ENCODE measurements at places on chromosomes 1 and 21.
A peak's percentile ranks its signal among the peaks of the same experiment; 100 is the strongest.

- DNase-seq: no peak
These were observed 39.5 kb upstream of the RD3 start for GRCh38 chr1:211531194-211532087.

- peak; percentile 84 for DNase-seq
These were observed 69.9 kb downstream of the CACHD1 start for GRCh38 chr1:64539781-64540218.

DNA sequence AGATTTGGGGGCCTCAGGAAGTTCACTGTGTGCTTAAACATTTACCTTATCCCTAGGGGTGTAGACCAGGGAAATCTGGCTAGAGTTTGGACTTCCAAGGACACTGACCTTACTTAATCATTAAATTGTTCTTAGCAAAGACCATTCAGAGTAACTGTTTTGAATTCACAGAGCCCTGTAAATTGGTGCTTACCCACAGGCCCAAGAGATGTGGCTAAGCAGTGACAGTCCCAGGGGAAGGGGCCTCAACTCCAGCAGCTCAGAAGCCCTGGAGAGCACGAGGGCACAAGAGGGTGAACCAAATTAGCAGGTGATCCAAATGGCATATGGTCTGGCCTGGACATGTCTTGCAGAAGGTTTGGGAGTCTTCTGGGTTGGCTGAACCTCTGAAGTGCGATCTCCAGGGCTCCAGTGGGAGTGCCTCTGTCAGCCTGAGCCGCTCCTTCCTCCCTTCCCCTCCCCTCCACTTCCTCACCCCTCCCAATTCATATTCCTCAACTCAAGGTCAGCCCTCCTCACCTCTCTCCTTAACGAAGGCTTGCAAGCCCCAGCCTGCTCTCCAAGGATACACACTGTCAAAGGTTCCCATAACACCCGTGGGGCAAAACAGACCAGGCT lies 4.3 kb downstream of the PAQR7 start:
- no peak for DNase-seq

- DNase-seq: no peak
These were observed 9.5 kb downstream of the KDM4A start for GRCh38 chr1:43659212-43660166.

GRCh38 chr1:107739651-107740050 lies 225.3 kb downstream of the VAV3 start:
- no peak for DNase-seq

DNA sequence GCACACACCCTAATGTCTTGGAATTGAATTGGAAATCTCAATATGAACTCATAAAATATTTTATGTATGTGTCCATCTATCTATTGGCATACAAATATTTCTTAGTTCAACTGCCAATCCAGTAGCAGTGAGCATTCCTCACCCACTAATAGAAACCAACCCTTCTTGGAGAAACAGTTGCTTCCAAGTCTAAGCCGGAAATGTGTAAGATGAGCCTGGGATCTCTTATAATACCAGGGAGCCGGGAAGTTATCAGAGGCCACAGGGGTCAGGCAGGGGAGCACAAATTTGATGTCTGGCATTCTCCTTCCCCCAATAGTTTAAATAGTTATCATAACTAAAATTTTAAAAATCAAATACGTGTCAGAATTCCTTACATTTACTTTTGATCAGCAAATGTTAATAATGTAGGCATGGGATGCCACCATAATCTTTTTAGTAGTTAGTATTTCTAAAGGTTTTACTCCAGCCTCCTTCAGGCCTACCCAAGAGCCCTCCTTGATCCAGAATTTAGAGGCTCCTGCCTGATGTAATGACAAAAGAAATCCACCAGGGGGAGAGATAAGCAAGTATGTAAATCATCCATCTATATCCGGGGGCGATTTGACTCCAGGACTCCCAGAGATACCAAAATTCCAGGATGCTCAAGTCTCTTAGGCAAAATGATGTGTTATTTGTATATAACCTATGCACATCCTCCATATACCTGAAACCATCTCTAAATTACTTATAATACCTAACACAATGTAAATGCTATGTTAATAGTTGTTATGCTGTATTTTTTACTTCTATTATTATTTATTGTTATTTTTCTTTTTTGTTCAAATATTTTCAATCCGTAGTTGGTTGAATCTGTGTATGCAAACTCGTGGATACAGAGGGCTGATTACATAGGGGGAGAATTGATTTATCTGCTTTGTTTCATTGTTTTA lies 218.7 kb upstream of the COA6 start:
- DNase-seq: peak; percentile 57

DNA sequence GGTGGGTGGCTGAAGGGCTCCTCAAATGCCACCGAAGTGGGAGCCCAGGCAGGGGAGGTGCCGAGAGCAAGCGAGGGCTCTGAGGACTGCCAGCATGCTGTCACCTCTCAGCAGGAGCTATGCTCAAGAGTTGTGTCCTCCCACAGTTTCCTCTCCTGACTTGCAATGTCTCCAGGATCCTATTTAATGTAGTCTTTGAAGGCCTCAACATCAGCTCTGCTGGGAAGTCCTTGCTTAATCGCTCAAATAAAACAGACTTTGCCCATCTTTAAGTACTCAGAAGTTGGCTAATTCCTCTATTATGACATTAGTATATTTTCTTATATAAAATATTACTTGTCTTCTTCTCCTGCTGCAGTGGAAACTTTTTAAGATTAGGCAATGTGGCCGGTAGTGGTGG lies 154.2 kb upstream of the NRIP1 start:
- no peak for DNase-seq
